ENCODE measurements at places on chromosomes 1 and 21. TPM values are rescaled to one million over a fixed set of nuclear protein-coding genes. Genes with fewer than 3 reads are reported as not detected.

Gene NR5A2
- total RNA-seq: 4.3 TPM

Gene OR6K3
- total RNA-seq: not detected

Gene LCE1C
- not detected for total RNA-seq

Gene NEGR1
- 2.7 TPM for total RNA-seq

Gene GCSAML
- total RNA-seq: not detected

Gene CFAP107
- not detected for total RNA-seq

Gene RIPPLY3
- total RNA-seq: 1.2 TPM

Gene OR2L13
- not detected for total RNA-seq

Gene CHIA
- not detected for total RNA-seq

Gene PLCH2
- 41.2 TPM for total RNA-seq

Gene SPATA21
- not detected for total RNA-seq

Gene CYP4A22
- not detected for total RNA-seq

Gene TEX38
- total RNA-seq: not detected

Gene ETNK2
- total RNA-seq: 6.7 TPM

Gene TDRD5
- total RNA-seq: 2.4 TPM

Gene CD52
- total RNA-seq: 1.6 TPM

Gene GJA5
- not detected for total RNA-seq

Gene PKNOX1
- 16.5 TPM for total RNA-seq

Gene CD53
- 0.49 TPM for total RNA-seq

Gene AKIRIN1
- 116 TPM for total RNA-seq

Gene AGT
- total RNA-seq: 0.87 TPM

Gene PCP4
- total RNA-seq: not detected

Gene RNASEL
- total RNA-seq: 1.2 TPM

Gene STX12
- 25.3 TPM for total RNA-seq

Gene HJV
- not detected for total RNA-seq

Gene F3
- total RNA-seq: 2.6 TPM

Gene NOTCH2
- 191 TPM for total RNA-seq

Gene KCNQ4
- 2.6 TPM for total RNA-seq

Gene ZNF648
- total RNA-seq: not detected

Gene FCGR3A
- 0.13 TPM for total RNA-seq

Gene SYT6
- total RNA-seq: not detected

Gene ANGPTL3
- total RNA-seq: not detected

Gene SPRTN
- 20.0 TPM for total RNA-seq

Gene KRTAP19-2
- total RNA-seq: not detected

Gene KRTAP12-2
- total RNA-seq: not detected

Gene BGLAP
- 0.67 TPM for total RNA-seq

Gene OR10Z1
- not detected for total RNA-seq

Gene EXTL2
- 9.8 TPM for total RNA-seq

Gene KCNH1
- not detected for total RNA-seq

Gene C1orf105
- not detected for total RNA-seq

Gene TOMM20
- total RNA-seq: 101 TPM

Gene CHD5
- total RNA-seq: 62.9 TPM

Gene DISP3
- total RNA-seq: 1.1 TPM

Gene SPRR2E
- not detected for total RNA-seq

Gene IL22RA1
- total RNA-seq: 1.1 TPM

Gene OR6F1
- not detected for total RNA-seq
